ENCODE measurements at places on chromosomes 7 and 10.

DNA sequence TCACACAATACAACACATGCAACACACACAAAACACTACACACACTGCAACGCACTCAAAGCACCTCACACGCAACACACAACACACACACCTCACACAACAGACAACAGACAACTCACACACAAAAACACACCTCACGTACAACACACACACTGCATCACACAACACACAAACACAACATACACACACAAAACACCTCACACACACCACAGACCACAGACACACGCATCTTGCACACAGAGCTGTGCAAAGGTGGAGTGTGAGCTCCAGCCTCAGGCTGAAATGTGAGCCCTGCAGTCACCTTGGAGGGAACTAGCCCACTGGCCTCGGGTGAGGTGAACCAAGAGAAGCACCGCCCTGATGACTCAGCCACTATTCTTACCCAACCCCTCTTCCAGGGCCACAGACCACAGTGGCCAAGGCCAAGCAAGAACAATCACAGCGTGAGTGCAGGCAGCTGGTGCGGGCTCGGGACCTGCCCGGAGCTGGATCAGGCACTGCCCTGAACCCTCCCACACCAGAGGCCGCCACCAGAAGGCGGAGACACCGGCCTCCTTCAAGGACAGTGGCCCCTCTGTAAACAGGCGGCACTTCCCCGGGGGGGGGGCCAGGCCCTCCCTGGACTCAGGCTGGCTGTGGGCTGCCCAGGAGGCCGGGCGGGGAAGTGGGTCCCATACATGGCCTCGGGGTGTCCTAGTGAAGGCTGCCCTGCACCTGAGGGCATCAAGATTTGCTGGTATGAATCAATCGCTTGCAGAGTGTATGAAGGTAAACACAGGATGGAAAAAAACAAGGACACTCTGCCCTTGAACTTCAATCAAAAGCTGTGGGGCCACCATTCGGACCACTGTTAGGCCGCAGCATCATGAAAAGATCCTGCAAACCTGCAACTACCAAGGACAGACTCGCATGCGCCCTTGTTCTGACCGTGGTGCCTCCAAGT, 106.7 kb downstream of the TNS3 start:
- peak; percentile 29 for DNase-seq

GRCh38 chr10:122181041-122181732, 89.9 kb upstream of the BTBD16 start:
- no peak for DNase-seq

DNA sequence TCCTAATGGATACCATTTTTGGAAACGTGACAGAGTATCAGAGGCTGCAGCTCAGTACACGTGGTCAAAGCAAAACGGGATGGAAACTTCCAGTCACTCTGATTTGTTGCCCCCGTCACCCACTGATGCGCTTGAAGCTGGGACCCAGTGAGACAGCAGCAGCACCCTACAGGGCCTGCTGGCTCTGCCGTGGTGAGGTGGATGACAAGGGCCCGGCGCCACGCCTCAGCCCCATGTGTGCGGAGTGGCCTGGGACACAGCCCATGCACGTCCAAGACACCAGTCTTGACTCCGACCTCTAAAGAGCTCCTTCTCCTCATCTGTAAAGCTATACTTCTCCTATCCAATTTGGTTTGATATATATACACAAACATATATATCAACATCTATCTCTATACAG, 39.0 kb downstream of the CLEC2L start:
- DNase-seq, result no peak

GRCh38 chr10:78853864-78854263, 214.9 kb upstream of the ZMIZ1 start:
- no peak for DNase-seq

- no peak for DNase-seq
These were observed 11.6 kb downstream of the RPS24 start for GRCh38 chr10:78045237-78045636.

DNA sequence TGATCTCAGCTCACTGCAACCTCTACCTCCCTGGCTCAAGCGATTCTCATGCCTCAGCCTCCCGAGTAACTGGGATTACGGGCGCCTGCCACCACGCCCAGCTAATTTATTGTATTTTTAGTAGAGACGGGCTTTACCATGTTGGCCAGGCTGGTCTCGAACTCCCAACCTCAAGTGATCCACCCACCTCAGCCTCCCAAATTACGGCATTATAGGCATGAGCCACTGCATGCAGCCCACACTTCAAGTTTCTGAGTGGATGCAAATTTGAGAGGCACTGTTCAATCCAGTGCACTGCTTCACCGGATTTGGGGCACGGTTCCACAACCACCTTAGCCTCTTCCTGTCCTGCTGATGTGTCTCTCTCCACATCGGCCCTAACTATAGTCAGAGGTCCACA, 16.5 kb downstream of the CNPY1 start:
- no peak for DNase-seq

- no peak for DNase-seq
These were observed 9.3 kb downstream of the CRYGN start for GRCh38 chr7:151430391-151431205.

- DNase-seq, result no peak
These were observed 4.0 kb upstream of the CACNB2 start for GRCh38 chr10:18136073-18136791.

DNA sequence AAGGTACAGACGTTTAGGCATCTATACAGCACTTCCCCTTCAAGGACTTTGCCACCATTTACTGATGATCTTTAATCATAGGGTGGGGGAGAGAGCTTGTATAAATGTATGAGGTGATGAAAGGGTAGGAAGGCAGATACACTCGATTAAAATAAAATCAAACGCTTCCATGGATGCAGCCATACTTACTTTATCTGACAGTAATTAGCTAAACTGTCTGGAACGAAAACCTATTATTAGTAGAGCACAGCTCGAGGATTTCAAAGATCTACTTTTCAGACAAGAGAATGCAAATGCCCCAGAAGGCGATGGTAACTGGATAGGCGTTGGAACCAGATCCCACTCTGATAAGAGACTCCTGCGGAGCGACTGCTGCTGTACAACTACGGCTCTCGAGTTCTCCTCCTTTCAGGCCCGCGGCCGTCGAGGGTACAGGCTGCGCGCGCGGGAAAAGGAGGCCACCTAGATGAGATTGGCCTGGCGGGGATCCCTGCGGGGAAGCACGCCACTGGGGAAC, 3.1 kb upstream of the NKX2-3 start:
- no peak for DNase-seq

DNA sequence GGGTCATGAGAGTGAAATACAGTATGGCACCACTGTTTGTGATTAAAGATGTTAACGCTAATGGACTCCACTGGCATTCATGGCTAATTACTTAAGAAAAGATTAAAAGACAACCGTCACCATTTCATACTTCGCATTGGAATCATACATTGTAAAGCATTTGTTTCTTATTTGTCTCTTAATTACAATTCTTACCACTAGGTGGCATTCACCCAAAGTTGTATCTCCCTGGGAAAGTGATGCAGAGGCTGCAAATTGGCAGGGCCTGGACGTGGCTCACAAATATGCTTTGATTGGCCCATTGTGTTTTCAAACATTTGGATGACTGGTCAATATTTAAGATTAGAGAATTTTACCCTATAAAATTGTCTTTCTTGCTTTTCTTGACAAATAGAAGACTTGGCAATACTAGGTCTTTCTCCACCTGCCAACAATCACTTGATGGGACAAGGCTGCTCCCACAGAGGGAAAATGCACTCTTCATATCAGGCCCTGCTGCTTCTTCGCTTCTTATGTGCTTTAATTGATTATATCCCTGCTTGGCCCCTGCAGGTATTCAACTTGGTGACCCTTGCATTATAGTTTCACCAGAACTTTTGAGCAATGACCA, 72.1 kb upstream of the STARD3NL start:
- no peak for DNase-seq
